ENCODE measurements at places on chromosomes 11 and 22.
A peak's percentile ranks its signal among the peaks of the same experiment; 100 is the strongest.

DNA sequence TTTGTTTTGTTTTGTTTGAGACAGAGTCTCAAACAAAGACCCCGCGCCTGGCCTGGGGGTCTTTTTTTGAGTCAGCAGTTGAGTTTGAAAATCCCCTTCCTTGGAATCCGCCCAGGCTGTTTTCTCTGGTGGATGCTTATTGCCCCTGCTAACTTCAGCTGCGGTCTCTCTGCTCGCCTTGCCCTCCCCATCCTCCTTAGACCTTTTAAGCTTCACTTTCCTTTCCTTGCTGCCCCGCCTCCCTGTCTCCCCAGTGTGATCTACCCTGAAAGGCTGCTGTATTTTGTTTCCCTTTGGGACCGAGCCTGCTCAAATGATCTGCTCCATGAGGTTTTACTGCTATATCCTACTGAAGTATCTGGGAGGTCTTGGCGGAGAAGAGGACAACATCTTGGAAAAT, 2.5 kb downstream of the USP18 start:
- no peak for DNase-seq
- H3K27me3 ChIP-seq, result no peaks in the 10 kb centered on the region
- H3K4me1 ChIP-seq, result peaks cover 31% of the 10 kb centered on the region
- no peak overlapping the region for H3K4me3 ChIP-seq

DNA sequence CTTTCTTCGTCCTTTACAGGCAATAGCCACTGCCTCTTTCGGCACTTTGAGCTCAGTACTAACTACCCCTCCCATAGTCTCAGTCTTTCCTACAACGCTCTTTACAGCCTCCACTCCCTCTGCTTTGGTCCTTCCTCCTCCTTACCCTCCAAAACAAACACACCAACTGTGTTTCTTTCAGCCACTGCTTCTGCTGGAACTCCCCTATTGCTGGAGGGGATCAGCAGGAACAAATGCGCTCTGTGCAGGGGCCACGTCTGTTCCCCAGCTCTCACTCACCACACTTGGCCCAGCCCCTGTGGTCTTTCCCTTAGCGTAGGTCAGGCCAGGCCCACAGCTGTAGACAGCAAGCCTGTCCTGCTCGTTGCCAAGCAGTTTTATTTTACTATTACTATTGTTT, 42.3 kb downstream of the PC start:
- no peaks in the 10 kb centered on the region for H3K4me1 ChIP-seq
- H3K4me3 ChIP-seq, result no peak overlapping the region
- DNase-seq, result no peak
- H3K27ac ChIP-seq, result no peak overlapping the region

DNA sequence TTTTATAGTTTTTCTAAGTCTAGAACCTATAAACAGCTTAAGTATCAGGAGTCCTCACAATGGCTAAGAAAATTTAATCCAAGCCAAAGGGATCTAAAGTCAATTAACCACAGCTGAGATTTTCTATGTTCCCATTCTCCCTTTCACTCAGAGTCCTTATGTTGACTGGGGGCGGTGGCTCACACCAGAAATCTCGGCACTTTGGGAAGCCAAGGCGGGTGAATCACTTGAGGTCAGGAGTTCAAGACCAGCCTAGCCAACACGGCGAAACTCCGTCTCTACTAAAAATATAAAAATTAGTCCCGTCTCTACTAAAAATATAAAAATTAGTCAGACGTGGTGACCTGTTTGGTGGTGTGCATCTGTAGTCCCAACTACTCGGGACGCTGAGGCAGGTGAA, 6.9 kb downstream of the RDX start:
- H3K27me3 ChIP-seq, result no peaks in the 10 kb centered on the region
- DNase-seq, result no peak
- no peak overlapping the region for H3K27ac ChIP-seq
- H3K4me3 ChIP-seq, result no peak overlapping the region

GRCh38 chr11:58574881-58575280, 775 bp downstream of the LPXN start:
- peaks cover 9% of the 10 kb centered on the region for H3K36me3 ChIP-seq
- peaks cover 45% of the 10 kb centered on the region for H3K4me1 ChIP-seq
- peak overlapping the region; percentile 45 for H3K27ac ChIP-seq
- DNase-seq, result no peak

DNA sequence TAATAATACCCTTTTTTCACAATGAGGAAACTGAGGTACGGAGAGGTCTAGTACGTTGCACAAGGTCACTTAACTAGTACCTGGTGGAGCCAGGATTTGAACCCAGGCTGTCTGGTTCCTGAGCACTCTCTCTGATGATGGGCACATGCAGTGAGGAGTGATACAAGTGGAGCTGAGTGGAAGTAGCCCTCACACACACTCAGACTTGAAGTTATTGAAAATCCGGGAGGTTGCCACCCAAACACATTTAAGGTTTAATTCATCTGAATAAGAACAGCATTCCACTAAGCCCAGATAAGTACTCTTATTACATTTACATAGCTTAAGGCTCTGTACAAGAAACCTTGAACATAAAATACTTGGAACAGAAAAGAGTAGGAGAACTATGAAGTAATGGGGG, 4.8 kb downstream of the GRAP2 start:
- peak overlapping the region; percentile 18 for H3K27ac ChIP-seq
- no peaks in the 10 kb centered on the region for H3K27me3 ChIP-seq
- no peaks in the 10 kb centered on the region for H3K36me3 ChIP-seq
- DNase-seq, result no peak
- H3K4me1 ChIP-seq, result peaks cover 30% of the 10 kb centered on the region

DNA sequence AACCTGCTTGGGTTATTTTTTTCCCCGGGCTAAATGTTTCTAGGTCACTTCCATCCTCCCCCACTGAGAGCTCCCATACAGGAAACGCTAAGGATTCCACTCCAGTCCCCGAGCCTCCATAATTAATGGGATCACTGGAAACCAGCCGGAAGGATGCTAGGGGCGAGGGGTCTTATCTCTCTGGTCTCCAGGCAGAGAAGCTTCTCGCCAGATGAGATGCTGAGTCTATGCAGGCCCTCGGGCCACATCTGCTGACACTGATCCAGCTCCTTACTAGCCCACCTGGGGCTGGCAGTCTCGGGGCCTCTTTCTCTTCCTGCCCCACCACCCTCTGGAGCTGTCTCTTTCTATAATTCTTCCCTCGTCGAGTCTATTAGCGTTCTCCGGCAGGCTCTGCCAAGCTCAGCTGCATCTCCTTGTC, 125.9 kb upstream of the SYT13 start:
- DNase-seq, result no peak
- no peak overlapping the region for H3K27ac ChIP-seq
- no peaks in the 10 kb centered on the region for H3K4me1 ChIP-seq
- H3K4me3 ChIP-seq, result no peak overlapping the region
- no peaks in the 10 kb centered on the region for H3K27me3 ChIP-seq

- no peaks in the 10 kb centered on the region for H3K27me3 ChIP-seq
- H3K27ac ChIP-seq, result no peak overlapping the region
- H3K4me3 ChIP-seq, result no peak overlapping the region
- no peak for DNase-seq
Observed at GRCh38 chr11:6269994-6270393, 10.4 kb downstream of the CCKBR start.

DNA sequence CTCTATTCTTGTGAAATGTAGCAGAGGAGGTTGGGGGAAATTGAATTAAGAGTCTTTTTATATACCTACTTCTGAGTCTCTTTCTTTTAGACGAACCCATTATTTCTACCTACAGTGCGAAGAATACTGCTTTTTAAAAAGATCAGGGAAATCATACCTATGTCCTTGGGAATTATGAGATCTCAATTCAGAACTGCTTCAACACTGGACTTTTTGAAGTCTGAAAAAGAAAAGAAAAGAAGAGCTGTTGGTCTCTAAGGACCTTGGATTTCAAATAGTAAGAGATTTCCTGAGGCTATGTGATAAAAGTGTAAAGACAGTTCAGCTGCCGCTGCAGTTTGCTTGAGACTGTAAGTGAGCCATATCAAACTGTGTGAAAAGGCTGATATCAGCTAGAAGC, 3.7 kb upstream of the OR5B21 start:
- no peaks in the 10 kb centered on the region for H3K27me3 ChIP-seq
- no peak for DNase-seq
- H3K36me3 ChIP-seq, result no peaks in the 10 kb centered on the region
- H3K4me1 ChIP-seq, result no peaks in the 10 kb centered on the region

DNA sequence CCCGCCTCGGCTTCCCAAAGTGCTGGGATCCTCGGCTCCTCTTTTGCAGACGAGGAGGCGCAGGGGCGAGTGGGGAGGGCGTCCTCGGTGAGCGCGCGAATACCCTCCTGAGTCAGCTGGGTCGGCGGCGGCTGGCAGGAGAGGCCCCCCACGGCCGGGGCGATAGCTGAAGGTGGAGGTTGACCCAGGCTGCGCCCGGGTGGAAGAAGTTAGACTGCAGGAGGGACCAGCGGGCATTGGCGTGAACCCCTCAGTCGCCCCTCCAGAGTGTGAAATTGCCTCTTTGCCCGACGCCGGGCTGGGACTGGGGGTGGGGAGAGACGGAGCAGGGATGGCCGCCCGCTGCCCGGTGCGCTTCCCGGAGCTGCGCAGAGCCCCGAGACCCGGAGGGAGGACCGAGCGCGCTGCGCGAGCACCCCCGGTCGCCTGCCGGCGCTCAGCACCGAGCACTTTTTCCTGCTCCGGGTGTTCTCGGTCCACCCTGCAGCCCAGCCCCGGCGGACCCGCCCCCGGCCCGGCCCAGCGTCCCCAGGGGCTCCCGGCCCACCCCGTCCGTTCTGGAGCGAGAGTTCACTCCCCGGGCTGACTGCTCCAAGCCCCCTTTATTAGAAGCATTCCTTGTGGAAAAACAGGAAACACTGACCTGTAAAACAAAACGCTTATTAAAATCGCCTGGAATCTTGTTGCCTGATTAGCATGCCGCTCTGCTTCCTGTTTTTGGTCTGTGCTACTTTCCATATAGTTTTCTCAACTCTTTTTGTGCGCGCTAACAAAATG, 13.7 kb upstream of the CPT1A start:
- H3K36me3 ChIP-seq, result no peaks in the 10 kb centered on the region

DNA sequence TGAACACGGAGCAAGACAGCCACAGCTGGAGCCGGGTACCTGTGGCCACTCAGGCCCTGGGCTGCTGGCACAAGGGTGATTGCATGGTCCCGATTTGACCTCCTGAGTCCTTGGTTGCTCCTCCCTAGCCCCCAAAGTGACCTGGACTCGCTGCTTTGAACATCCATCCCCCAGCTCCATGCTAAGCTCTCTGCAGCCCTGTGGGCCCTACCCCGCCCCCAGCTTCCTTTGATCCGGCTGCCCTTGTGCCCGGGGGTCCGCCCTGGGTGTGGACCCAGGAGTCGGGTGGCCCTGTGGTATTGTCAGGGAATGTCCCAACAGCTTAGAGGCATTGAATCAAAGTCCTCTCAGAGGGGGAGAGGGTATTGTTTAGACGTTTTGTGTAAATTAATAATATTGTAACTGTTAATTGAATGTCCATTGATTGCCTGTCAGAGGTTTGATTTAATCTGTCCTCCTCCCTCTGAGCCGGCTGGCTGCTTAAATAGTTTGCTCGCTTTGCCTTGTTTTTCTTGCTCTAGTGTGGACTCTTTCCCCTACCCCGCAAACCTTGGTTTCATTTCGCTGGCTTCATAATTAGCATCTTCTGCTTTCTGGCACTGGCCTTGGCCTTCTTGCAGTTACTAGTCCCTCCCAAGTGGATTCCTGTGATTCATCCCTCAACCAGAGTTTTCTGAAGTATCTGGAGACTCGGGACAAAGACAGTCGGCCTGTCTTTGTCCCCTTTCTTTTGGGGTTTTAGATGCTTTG, 20.7 kb downstream of the GRIK4 start:
- H3K36me3 ChIP-seq, result no peaks in the 10 kb centered on the region
- H3K4me3 ChIP-seq, result no peak overlapping the region
- no peak overlapping the region for H3K27ac ChIP-seq
- H3K27me3 ChIP-seq, result no peaks in the 10 kb centered on the region
- H3K4me1 ChIP-seq, result no peaks in the 10 kb centered on the region

- no peak overlapping the region for H3K27ac ChIP-seq
- no peak overlapping the region for H3K4me3 ChIP-seq
- H3K27me3 ChIP-seq, result no peaks in the 10 kb centered on the region
Observed at GRCh38 chr11:75490221-75491181, 35.2 kb downstream of the GDPD5 start.

- no peaks in the 10 kb centered on the region for H3K36me3 ChIP-seq
- no peak for DNase-seq
- no peaks in the 10 kb centered on the region for H3K27me3 ChIP-seq
- H3K27ac ChIP-seq, result no peak overlapping the region
- peaks cover 45% of the 10 kb centered on the region for H3K4me1 ChIP-seq
Observed at GRCh38 chr11:96189351-96189750, 153.6 kb downstream of the MAML2 start.

All from CD8-positive, alpha-beta memory T cell (primary cell).